Activated CD8-positive, alpha-beta T cell treated with anti-CD3 and anti-CD28 coated beads, Interleukin-2, amount 10 ng/mL, durations not matched to agents 7 days and 5 days (primary cell): ENCODE measurements at places on chromosomes 5 and 9. TPM values are rescaled to one million over a fixed set of nuclear protein-coding genes. Genes with fewer than 3 reads are reported as not detected.

GRCh38 chr9:133521122-133522072 is 3.4 kb downstream of the MYMK start:
- no peaks in the 10 kb centered on the region for H3K36me3 ChIP-seq
- H3K4me3 ChIP-seq = no peak overlapping the region
- no peaks in the 10 kb centered on the region for H3K4me1 ChIP-seq

DNA sequence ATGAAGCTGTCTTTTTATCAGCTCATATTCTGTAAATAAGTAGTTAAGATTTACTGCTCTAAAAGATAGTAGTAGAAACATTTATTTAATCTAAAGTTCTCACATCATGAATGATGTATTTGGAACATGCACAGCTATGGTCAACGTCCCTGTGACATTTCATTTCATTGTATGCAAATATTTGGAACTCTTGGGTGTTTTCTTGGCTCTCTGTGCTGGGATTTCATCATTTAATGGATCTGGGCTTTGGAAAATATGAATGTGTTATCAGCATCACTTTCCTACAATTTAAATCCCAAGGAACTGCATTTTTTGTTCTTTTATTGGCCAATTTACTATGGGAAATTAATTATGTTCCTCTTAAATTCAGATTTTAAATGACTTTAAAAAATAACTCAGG is 462.9 kb downstream of the SEMA5A start:
- H3K4me1 ChIP-seq = no peaks in the 10 kb centered on the region
- H3K36me3 ChIP-seq = no peaks in the 10 kb centered on the region
- DNase-seq = no peak
- no peaks in the 10 kb centered on the region for H3K27me3 ChIP-seq
- no peak overlapping the region for H3K4me3 ChIP-seq

DNA sequence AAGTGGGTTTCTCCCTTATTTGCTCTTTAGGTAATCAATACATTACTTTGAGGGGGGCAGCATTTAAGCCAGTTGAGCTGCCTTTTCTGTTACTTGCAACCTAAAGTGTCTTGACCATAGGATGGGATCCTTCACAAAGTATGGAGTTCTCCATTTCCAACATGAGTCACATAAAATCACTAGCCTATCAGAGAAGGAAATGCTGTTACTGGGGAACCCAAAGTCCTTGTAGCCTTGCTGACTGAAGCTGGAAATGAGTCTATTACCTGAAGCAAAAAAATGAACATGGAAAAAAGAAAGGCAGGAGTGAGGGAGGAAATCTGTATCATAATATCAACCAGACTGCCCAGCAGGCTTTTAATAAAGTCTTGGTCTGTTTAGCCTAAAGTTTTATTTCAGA is 42.8 kb upstream of the SLIT3 start:
- DNase-seq = no peak
- H3K36me3 ChIP-seq = no peaks in the 10 kb centered on the region
- H3K4me1 ChIP-seq = no peaks in the 10 kb centered on the region
- no peak overlapping the region for H3K27ac ChIP-seq
- no peak overlapping the region for H3K4me3 ChIP-seq

- no peak for DNase-seq
- H3K27ac ChIP-seq = no peak overlapping the region
- peaks cover 18% of the 10 kb centered on the region for H3K36me3 ChIP-seq
- H3K4me1 ChIP-seq = peaks cover 2% of the 10 kb centered on the region
- H3K27me3 ChIP-seq = no peaks in the 10 kb centered on the region
Observed at GRCh38 chr9:32533336-32533735, 7.3 kb upstream of the RIGI start.

- H3K36me3 ChIP-seq = no peaks in the 10 kb centered on the region
- no peaks in the 10 kb centered on the region for H3K27me3 ChIP-seq
- H3K4me1 ChIP-seq = peaks cover 6% of the 10 kb centered on the region
- H3K4me3 ChIP-seq = no peak overlapping the region
- no peak for DNase-seq
- no peak overlapping the region for H3K27ac ChIP-seq
Observed at GRCh38 chr9:92504881-92505280, 22.6 kb upstream of the ASPN start.

DNA sequence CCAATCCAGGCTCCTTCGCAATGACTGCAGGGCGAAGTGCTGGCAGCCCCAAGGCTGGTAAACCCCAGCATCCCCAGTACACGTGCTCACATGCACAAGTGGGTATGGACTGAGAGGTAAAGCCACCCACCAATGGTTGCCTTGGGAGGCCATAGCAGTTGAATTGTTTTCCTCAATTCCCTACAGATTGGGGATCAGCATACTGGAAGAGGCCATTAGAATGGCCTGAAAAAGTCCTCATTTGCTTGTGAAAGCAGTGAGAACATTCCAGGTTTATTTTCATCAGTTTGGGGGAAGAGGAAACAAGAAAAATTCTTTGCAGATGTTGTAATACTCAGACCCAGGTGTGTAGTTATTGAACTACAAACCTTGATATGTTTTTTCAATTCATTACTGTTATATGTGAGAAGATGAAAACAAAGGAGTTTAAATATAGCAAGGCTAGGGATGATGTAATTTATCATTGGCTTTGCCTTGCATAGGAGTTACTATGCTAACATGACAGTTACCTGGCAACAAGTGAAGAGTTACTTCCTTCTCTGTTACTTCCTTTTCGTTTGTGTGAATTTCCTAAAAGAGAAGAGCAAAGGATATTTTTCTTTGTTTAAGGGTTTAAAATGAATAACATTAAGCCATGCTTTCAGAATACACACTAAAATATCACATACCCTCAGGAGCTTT is 36.4 kb downstream of the MTMR12 start:
- no peaks in the 10 kb centered on the region for H3K27me3 ChIP-seq
- H3K36me3 ChIP-seq = peaks cover 40% of the 10 kb centered on the region
- H3K4me1 ChIP-seq = peaks cover 51% of the 10 kb centered on the region
- no peak for DNase-seq

HMGCS1 gene
- 90.6 TPM for total RNA-seq

SPATA31E1 gene
- not detected for total RNA-seq

GRCh38 chr5:77170-77501 is 14.8 kb upstream of the PLEKHG4B start:
- no peaks in the 10 kb centered on the region for H3K4me1 ChIP-seq
- H3K27ac ChIP-seq = no peak overlapping the region
- H3K4me3 ChIP-seq = no peak overlapping the region
- H3K36me3 ChIP-seq = no peaks in the 10 kb centered on the region
- DNase-seq = no peak

ACTBL2 gene
- not detected for total RNA-seq

IL3 gene
- total RNA-seq = not detected

GRCh38 chr9:91421971-91422757 is 1.5 kb downstream of the NFIL3 start:
- peak overlapping the region; percentile 89 for H3K27ac ChIP-seq
- H3K4me1 ChIP-seq = peaks cover 62% of the 10 kb centered on the region
- H3K36me3 ChIP-seq = peaks cover 15% of the 10 kb centered on the region
- peak overlapping the region; percentile 96 for H3K4me3 ChIP-seq

DNA sequence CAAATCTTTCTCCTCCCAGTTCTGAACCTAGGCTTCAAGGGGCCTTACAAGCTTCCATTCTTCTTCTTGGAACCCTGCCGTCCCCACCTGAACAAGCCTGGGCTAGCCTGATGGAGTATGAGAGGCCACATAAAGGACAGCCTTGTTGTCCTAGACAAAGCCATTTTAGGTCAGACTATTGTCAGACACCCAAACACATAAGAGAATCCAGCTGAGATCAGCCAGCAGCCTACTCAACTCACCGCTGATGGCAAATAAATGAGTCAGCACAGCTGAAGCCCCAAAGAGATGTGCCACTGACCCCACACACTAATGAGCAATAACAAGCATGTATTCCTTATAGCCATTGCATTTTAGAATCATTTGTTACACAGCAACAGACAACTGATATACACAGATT is 33.8 kb downstream of the SVEP1 start:
- DNase-seq = no peak
- H3K4me3 ChIP-seq = no peak overlapping the region
- H3K36me3 ChIP-seq = no peaks in the 10 kb centered on the region
- no peaks in the 10 kb centered on the region for H3K4me1 ChIP-seq
- no peaks in the 10 kb centered on the region for H3K27me3 ChIP-seq
